ENCODE measurements at places on chromosomes 2 and 18.

DNA sequence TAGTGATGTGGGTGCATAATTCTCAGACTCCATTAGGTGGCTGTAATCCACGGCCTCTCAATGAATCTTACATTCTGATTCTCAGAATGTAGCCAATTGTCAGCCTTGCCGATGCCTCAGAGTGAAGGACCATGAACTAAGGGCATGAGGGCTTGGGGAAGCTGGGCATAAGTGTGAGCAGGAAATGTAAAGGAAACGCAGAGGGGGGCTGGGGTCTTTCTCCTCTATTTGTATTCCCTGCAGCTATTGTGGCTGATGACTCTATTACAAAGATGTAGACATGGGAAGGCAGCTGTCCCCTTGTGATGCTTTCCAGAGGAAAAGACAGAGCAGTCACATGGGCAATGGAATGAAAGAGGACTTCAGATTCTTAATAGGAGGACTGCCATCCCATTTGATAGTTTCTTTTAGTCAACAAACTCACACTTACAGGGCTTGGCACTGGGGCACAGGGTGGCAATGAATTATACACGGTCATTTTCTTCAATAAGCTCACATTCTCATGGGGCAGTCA is 353.2 kb upstream of the PKDCC start:
- DNase-seq = no peak

- no peak for DNase-seq
These were observed 42.7 kb downstream of the MAL start for GRCh38 chr2:95068256-95068655.

GRCh38 chr2:219327719-219328118 is 4.8 kb downstream of the RESP18 start:
- no peak for DNase-seq

DNA sequence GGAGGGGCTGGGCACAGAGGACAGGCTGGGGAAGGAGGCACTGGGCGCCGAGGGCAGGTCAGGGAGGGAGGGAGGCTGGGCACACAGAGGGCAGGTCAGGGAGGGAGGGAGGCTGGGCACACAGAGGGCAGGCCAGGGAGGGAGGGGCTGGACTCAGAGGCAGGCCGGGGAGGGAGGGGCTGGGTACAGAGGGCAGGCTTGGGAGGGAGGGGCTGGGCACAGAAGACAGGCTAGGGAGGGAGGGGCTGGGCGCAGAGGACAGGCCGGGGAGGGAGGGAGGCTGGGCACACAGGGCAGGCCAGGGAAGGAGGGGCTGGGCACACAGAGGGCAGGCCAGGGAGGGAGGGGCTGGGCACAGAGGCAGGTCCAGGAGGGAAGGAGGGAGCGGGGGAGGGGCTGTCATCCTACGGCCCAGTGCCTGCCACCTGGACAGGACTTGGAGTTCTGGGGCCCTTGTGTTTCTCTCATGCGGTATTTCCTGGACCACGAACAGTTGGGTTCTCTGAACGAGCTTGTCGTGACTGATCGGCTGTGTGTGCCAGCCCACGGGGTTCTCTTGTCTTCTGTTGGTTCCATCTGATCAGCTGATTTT is 46.7 kb upstream of the KCNG2 start:
- DNase-seq = no peak

GRCh38 chr2:72548081-72548764 is 277.6 kb downstream of the EXOC6B start:
- DNase-seq = no peak

DNA sequence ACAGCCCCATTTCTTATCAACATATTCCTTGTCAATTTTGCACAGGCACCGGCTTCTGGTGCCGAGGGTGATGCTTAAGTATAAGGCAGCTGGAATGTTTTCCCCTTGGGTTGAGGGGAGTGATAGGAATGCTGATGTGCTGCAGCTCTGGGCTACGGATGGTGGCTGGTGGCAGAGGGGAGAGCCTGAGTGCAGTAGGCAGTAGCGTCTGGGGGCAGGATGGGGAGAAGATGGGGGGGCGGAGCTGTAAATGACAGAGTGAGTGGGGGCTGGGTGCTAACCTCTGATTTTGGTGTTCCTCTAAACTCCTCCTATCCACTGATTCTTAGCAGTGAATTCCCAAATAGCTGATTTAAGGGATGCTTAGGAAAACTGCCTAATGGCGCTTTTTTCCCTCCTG is 20.7 kb downstream of the TMEM178A start:
- DNase-seq = no peak

DNA sequence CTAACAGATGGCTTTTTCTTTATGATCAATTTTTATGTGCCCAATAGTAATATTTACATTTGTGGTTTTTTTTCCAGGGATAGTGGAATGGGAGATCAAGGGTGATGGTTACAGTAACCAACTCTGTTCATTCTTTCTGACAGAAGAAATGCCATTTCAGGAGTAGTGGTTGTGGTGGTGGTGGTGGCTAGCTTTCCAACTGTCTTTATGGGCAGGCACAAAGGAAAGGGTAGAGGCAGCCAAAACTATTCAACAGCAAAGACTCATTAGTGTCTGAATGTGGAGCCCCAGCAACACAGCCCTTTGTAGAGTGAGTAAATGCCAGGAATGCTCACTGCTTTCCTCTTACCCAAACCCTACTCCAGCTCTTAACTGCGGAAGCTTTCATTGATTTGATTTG is 227.7 kb downstream of the RND3 start:
- DNase-seq = no peak

DNA sequence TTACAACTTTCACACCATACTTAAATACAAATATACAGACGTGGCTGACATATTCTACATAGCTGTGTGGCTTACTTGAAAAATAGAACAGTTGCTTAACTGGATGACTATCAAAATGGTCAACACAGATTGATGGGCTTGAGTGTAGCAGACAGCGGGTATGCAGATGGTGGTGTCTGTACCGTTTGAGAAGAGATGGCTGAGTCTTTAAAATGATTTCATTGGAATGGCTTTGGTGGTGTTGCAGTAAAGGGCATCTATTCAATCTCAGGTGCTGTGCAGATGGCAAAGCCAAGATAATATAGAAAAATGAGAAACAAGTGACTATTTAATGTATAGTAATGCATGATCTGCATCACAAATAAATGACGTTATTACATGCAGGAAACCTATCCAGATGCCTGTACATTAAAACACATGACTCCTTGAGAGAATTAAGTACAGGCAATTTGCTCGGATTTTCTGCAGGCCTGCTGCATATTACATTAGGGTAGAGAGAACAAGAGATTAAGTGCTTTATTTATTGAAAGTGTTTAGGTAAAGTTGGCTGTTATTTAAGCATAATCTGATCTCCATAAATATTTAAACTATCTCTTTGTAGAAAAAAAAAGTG is 68.5 kb downstream of the AGPS start:
- DNase-seq = no peak

Measured in activated T-cell treated with anti-CD3 and anti-CD28 coated beads for 48 hours (primary cell).